Activated CD4-positive, alpha-beta T cell treated with anti-CD3 and anti-CD28 coated beads, Interleukin-2, amount 50 U/mL, for 1 hour (primary cell): ENCODE measurements at places on chromosomes 6 and 20.

DNA sequence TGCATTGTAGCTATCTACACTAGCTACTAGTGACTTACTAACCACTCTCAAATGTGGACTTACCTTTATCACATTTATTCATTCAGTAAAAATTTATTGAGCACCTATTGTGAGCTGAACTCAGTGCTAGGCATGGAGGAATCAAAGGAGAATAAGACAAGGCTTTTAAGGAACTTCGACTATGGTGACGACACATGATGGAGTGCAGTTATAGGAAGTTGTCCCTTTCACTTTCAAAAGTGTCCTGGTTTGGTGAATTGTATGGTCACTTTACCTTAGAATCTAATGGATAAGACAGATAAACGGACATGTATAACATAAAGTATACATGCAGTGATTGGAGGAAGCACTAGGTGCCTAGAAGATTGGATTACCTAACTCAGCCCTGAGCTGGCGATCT lies 4.3 kb downstream of the AKAP7 start:
- DNase-seq, result no peak

- DNase-seq, result peak; percentile 78
Measured at GRCh38 chr20:45771182-45771759, 20.4 kb downstream of the WFDC3 start.

GRCh38 chr6:80517525-80517924 lies 411.1 kb downstream of the BCKDHB start:
- DNase-seq, result no peak

GRCh38 chr20:32050851-32051556 lies 1.0 kb upstream of the HCK start:
- DNase-seq, result no peak

DNA sequence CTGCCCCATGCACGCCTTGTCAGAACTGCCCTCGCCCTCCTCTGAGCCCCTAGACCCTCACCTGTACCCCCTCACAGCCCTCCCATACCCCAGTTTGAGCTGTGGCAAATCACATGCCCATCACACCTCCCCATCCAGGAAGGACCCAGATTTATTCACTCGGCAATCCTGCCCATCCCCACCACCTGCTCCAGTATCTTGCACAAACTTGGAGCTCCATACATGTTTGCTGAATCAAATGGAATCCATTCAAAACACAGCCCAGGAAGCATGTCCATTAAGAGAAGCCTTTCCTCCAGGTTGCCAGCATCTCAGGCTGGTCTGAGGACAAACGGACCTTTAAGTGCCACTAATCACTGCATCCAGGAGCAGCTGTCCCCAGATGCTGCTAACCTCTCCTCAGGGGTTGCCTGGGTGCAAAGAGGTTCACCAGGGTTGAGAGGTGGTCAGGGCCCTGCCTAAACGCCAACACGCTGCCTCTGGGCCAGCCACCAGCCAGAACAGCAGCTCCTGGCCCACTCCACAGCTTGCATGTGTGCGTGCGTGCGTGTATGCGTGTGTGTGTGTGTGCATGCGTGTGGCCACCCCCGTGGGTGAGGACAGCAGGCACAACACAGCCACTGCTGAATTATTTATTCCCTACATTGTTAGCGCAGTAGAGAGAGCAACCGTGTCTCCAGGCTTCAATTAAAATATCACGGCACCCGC lies 31.0 kb downstream of the GRM4 start:
- no peak for DNase-seq

GRCh38 chr6:14051355-14051754 lies 66.2 kb upstream of the CD83 start:
- no peak for DNase-seq

DNA sequence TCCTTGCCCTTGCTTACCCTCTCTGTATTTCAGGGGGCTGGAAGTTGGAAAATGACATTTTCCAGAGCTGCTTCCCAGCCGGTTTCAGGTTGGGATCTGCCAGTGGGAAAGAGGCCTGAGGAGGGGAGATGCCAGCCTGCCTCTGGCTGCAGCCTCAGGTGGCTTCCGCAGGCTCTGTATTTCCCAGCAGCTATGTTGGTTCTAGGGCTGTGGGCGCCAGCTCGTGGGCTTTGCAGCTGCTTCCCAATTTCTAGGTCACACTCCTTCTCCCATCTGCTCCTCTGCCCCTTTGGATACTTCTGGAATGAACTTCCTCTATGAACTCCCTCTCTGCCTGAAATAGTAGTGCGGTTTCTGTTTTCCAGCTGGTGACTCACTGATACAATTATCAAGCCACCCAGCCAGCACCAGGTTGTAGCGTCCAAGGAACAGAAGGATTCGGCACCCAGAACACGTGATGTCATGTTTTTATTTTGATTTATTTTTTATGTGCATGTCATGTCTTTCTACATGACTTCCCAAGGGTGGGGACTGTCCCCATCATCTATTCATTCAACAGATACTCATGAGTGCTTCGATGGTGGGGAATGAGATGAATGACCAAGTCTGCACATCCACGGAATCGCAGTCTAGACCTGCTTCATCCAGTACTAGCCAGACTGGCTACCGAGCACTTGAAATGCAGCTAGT lies 38.0 kb downstream of the TGM2 start:
- DNase-seq, result no peak
